ENCODE measurements at places on chromosomes 2 and 18. TPM values are rescaled to one million over a fixed set of nuclear protein-coding genes. Genes with fewer than 3 reads are reported as not detected.

Gene PRSS56
- not detected for total RNA-seq

DNA sequence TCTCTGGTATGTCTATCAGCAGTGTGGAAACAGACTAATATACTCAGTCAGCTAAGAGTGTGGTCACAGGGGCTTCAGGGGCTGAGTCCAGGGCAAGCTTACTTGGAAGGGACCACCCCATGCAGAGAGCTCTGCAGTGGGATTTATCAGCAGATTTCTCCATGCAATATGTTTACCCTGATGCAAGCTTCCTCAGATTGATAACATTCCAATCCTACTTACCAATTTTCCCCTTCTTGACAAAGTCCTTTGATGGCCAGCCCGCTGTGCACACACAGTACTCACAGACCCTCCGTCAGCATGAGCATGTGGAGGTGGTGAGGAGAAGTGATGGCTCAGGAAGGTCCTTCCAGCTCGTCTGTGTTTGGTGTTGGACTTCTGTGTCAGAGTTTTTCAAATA is 51.8 kb downstream of the SH3RF3 start:
- no peak for DNase-seq

Gene TPGS2
- total RNA-seq: 28.4 TPM

GRCh38 chr2:60058781-60059180 is 494.7 kb downstream of the BCL11A start:
- no peak for DNase-seq

Gene DSC2
- total RNA-seq: 26.7 TPM

Gene TMEM182
- total RNA-seq: 135 TPM

DNA sequence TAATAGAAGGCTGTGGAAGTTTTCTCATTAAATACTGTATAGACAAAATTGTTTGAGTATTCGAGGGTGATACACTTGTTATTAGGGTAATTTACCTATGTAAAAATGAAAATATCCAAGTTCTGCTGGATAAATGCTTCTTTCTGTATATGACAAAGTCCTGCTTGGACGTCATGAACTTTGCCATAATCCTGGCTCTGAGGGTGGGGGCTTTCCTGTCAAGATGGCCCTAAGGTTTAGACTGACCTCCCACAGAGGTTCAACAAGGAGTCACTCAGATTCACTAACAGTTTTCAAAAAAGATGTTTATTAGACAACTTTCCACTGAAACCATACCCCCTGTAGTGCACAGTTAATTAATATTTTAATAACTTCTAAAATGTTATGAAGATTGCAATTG is 52.5 kb upstream of the NABP1 start:
- no peak for DNase-seq
